Activated CD4-positive, alpha-beta T cell treated with anti-CD3 and anti-CD28 coated beads for 48 hours (primary cell): ENCODE measurements at places on chromosomes 4 and X.

DNA sequence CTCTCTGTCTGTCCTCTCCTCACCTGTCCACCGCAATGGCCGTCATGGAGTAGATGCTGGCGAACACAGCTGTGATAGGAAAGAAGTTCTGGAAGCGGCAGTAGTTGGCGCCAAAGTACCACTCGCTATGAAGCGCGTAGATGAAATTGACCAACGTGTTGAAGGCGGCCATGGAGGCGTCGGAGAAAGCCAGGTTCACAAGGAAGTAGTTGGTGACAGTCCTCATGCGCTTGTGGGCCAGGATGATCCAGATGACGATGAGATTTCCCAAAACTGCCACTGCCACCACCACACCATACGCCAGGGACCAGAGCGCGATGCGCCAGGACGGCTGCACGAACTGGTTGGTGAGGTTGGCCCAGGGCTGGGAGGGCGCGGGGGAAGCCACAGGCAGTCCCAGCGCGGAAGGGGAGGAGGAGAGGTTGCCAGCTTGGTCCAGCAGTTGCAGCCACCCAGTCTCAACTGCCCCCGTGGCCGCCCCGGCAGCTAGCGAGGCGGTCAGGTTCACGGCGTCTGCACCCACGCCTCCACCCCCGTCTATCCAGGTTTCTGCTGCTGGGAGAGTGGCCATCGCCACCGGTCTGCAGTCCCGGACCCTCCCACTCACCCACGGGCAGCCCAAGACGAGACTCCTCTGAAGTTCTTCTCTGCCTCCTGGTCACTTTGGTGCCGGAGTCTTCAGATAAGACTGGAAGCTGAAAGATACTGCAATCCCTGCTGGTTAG lies 518 bp downstream of the TACR3 start:
- no peak for DNase-seq

DNA sequence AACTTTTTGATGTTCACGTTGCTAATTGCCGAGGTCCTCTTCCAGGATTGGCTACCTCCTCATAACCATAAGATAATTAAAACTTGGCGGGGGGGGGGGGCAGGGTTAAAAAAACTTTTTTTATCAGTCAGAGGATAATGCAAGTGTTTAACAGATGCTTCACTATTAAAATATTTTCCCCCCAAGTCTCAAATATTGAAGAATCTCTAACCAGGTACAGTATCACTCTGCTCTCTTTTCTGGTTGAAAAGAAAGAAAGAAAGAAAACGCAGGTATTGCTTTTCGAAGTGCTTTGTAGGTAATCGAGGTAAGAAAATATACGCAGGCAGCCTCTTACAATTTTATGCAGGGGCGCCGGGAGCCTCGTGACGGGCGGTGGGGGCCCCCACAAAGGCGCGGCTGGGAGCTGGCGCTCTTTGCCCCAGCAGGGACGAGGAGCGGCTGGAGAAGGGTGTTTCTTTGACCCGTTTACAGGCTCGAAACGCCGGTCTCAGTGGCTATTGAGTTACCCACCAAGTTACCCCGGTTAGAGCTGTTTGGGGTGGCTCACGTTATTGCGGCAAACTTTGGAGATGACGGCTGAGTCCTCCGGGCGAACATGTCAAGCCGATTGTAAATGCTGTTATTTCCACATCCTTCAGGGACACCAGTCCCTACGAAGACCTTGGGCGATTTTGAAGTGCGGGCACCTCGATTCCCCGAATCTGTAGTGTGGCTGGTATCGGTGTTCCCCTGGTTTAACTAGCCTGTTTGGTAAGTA lies 477 bp upstream of the HAND2 start:
- DNase-seq: no peak

GRCh38 chr4:123405267-123405865 lies 8.8 kb downstream of the SPRY1 start:
- no peak for DNase-seq

DNA sequence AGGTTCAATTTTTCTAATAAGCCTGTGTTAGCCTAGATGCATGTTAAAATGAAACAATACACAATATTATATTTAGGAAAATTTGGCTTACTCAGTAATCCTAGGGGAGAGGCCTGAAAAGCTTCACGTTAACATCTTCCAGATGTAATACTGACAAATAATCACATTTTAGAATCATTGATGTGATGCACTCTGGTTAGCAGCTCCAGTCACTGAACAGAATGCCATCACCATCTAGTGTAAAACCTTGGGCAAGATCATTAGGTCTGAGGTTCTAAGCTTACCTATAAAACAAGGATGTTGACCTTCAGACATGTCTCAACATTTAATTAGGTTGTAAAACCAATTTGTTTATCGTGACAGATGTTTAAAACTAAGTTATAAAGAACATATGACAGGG lies 1704.8 kb downstream of the STIM2 start:
- DNase-seq: no peak

DNA sequence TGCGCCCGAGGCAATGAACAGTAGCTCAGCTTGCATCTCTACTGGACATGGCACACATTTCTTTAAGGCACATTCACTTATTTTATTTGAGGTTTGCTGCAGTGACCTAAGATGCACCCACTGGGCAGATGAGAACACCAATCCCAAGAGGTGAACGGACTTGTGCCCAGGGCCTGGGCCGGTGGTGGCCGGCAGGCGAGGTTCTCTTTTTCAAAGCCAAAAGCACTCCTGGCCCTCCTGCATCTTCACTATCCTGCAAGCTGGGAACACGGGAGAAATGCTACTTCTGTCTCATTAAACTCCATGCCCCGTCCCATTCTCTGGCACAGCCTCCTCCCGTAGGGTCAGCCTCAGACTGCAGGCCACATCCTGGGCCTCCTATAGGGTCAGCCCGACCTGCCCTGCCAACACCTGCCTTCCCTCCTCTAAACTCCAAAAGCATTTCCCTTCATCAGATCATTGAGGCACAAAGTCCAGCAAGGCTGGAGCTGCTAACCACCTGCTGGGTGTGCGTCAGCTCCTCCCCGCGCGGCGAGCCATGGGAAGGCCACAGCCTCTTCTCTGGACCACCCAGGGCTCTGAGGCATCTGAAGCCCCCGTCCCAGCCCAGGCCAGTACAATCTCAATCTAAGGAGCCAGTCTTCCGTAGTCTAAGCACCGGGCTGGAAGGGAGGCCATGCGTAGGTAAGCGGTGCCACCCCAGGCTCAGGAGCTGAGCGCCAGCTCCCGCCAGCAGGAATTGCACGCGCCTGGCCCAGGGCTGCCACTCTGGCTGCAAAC lies 166.1 kb downstream of the AFAP1 start:
- DNase-seq: no peak

DNA sequence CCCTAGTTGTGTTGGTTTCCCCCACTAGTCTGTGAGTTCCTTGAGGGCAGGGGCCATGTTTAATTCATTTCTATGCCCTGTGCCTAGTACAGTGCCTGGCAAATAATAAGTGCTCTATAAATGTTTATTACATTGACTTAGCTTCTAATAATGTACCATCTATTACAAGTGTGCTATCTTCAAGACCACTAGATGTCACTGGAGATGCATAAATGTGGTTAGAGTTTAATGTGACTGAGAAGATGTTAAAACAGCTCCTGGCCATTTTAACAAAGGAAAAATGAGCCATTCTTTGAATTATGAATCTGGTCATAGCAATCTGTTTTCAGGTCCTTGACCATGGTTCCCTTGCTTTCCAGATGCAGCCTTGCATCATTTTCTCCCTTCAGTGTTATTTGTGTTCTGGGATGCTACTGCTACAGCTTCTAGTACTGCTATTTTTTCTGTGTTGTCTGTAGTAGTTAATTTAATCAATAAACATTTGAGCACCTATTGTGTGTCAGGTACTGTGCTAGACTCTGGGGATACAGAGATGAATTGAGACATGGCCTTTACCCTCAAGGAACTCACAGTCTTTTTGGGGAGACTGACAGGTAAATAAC lies 43.2 kb downstream of the SLC9A6 start:
- no peak for DNase-seq

DNA sequence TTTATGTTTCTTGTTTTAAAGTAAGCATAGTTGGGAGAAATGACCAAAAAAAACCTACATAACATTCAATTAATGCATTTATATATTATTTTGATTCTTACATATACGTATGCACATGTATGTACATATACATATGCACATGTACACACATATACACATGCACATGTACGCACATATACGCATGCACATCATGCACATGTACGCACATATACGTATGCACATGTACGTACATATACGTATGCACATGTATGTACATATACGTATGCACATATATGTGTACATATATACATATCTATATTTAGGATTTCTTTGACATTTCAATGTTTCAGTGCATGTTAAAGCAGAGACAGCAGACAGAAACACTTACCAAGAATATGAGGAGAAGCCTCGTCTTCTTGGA lies 263.4 kb downstream of the ADAMTS3 start:
- no peak for DNase-seq

- no peak for DNase-seq
Observed at GRCh38 chr4:146382194-146382593, 139.5 kb downstream of the SLC10A7 start.

DNA sequence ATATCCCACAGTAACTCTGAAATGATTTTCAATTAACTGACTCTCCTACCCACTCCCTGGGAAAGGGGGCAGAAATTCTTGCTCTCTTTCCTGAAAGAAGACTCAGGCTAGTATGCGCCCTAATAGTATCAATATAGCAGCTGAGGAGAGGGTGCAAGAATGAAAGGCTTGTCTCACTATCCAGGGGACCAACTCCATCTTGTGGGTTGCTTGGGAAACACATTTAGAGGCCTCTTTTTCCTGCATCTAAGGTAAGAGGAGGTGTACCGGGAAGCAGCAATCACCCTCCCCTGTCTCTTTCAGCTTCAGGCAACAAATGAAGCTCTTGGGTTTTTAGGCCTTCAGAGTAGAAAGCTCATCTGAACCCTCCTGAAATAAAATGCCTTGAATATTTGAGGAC lies 11.3 kb downstream of the TMEM255A start:
- DNase-seq: no peak

DNA sequence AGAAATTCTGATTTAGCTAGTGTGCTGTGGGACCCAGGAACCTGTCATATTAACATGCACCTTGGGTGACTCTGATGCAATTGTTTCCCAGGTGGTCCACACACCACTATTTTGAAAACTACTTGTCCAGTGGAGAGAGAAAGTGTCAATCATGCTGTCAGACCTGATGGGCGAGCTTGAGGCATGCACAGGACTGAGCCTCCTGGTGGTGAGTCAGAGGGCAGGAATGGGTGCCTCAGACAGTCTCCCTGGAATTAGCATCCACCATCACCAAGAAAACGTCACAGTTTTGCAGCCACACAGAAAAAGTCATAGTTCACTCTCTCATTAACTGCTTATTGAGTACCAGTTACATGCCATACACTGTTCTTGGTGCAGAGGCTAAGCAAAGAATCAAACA lies 181.8 kb upstream of the MAOA start:
- no peak for DNase-seq

GRCh38 chr4:25811841-25812240 lies 50.9 kb downstream of the SEL1L3 start:
- no peak for DNase-seq

DNA sequence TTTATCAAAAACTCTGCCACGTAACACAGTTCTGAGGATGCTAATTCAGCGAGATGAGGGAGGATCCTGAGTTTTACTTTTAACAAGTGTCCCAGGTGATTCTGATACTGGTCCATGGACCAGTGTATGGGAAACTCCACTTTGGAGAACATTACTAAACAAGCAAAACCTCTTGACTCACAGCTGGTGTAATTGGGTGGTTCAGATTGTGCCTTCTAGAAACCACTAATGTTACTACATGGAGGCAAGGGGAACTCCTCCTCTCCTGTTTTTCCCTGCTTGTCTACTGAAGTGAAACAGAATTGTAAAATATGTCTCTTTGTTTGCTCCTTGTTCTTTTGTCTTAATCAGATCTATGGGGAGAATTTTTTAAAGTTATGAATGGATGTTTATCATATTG lies 62.6 kb downstream of the FRAS1 start:
- DNase-seq: no peak

- no peak for DNase-seq
Observed at GRCh38 chr4:81348086-81348777, 123.5 kb downstream of the RASGEF1B start.

DNA sequence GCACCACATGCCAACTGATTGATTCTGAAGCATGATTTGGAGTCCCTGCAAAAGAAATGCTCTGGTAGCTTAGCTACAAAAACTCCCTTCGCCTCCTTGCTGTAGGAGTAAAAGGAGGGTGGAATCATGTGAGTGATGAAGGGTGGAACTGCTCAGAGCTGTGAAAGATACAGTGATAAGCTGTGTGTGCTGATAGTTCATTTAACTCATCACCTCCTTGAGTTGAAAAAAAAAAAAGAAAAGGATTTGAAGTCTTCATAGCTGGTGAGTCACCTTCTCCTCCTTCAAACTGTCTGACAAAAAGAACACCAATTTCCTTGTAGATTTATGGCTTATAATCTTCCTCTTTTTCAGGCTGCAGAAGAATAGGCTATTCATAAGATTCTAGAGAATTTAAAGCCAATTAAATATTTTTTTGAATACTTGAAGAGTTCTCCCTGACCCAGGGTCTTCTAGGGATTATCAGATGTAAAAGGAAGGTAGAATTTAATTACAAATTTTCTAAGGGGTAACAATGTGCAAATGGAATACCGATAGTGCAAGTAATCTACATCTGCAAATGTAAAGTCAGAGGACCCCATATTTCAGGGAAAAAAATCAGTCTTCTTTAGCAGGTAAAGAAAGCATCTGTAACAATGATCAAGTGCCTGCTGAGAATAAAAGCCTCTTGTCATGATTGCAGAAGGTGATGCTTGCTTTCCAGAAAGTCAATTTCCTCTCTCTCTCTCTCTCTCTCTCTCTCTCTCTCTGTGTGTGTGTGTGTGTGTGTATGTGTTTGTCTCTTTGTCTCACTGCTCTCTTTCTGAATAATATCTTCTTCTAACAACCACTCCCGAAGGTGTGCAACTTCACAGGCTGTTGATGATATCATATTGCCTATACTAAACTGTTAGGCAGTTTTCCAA lies 208.8 kb upstream of the VEGFC start:
- no peak for DNase-seq

DNA sequence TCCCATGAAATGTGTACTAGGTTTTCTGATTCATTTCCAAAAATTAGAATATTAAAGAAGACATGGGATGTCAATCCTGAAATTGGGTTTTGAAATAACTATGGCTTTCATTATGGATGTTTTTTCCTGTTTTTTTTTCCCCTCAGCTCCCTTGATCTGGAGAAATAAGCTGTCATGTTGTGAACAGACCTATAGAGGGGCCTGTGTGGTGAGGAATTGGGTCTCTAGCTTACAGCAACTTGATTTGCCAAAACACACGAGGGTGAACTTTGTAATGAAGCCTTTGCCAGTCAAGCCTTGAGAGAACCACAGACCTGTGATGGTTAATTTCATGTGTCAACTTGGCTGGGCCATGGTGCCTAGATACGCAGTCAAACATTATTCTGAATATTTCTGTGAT lies 2413.6 kb downstream of the PCDH7 start:
- no peak for DNase-seq

- DNase-seq: no peak
Observed at GRCh38 chr4:61373901-61374440, 173.8 kb downstream of the ADGRL3 start.

DNA sequence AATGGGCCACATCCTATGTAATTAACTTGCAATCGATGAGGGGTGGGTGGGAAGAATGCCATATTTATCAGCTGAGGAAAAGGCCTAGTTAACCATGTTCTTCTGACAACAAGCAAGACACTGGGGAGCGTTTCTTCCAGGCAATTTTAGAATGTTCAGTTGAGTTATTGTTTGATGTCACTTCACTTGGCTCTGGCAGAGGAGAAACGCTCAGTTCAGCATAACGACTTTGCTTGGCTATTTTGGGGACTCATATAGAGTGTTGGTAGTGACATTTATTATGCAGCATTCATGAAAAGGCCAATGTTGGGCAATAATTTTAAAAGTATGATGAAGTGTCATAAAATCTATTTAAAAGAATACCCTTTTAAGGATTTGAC lies 648 bp downstream of the SYNPO2 start:
- no peak for DNase-seq

GRCh38 chrX:24423960-24424359 lies 41.1 kb upstream of the PDK3 start:
- no peak for DNase-seq
